ENCODE measurements at places on chromosomes 5 and 9.

DNA sequence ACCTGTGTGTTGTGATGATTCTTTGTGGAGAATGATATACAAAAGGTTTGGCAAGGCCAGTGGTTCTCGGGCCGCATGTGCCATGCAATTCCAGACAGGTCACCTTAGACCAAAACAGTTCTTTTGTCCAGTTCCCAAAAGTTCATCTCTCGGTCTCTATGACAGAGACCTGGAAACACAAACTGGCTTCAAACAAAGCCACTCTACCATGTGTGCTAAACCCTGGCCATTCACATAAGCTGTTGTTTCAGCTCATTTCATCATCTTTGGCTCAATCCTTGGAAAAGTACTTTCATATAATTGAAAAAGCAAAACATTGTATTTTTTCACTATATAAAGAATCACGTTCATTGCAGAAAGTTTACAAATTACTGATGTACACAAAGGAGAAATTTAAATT, 210.5 kb upstream of the SEMA6A start:
- DNase-seq = no peak

DNA sequence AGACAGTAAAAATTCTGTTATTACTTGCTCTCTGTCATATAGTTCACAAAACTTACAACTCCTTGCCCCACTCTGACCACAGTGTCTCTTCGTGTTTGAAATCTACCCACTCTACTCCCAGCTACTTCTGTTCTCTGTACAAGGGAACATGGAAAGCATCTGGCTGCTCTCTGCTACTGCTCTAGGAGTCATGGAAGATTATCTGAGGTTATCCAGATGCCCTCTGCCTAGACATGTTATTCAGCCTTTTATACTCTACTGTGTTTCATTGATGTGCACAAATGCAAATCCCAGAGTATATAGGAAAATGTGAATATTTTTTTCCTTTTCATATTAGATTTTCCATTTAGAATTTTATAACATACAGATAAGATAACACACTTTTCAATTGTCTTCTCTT, 1525.6 kb downstream of the MAT2B start:
- no peak for DNase-seq

- peak; percentile 25 for DNase-seq
Measured at GRCh38 chr5:124162767-124163532, 583.5 kb downstream of the ZNF608 start.

DNA sequence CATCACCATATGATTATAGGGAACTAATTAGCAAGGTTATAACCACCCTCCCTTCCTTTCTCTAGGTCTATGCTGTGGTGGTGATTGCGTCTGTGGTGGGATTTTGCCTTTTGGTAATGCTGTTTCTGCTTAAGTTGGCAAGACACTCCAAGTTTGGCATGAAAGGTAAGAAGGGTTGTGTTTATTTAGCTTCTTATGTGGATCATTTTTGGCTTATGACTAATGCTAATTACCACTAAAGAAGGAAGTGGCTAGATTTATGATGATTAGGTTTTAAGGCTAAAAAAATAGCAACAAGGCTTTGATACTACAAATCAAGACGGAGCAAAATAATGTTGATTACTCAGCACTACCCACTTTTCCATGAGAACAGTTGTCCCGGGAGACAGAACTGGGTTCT, 82.4 kb downstream of the NTRK2 start:
- no peak for DNase-seq

DNA sequence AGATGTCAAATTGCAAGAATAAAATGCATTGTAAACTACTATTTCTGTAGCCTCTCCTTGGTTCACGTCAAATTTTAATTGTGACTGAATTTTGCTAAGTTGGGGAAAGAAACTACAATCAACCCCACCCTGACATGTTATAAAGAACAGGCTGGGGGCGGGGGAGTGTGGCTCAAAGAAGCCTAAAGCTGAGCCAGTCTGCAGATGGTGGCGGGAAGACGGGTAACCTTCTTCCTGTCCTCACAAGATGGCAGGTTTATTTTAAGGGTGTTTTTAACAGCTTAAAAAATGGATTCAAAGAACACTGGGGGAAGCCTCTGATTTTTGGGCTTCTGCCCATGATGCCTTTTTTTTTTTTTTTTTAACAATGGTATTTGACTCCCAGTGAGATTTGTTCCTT, 68.5 kb upstream of the MELK start:
- DNase-seq = peak; percentile 48

All from activated CD8-positive, alpha-beta T cell treated with anti-CD3 and anti-CD28 coated beads for 36 hours (primary cell).